ENCODE measurements at places on chromosomes 4 and X. TPM values are rescaled to one million over a fixed set of nuclear protein-coding genes. Genes with fewer than 3 reads are reported as not detected.

DCAF4L1 gene
- 0.12 TPM for total RNA-seq

ZCCHC12 gene
- total RNA-seq, result not detected

MAGEA3 gene
- not detected for total RNA-seq

CXorf66 gene
- total RNA-seq, result not detected

LSM6 gene
- 44.0 TPM for total RNA-seq

PPP2R2C gene
- total RNA-seq, result not detected
